NCI-H2081 (cell line): ENCODE measurements at places on chromosomes 13 and 19.

- DNase-seq, result no peak
Measured at GRCh38 chr13:101838323-101838722, 385.8 kb downstream of the ITGBL1 start.

- DNase-seq, result no peak
Measured at GRCh38 chr19:44149776-44150175, 8.4 kb downstream of the ZNF234 start.

DNA sequence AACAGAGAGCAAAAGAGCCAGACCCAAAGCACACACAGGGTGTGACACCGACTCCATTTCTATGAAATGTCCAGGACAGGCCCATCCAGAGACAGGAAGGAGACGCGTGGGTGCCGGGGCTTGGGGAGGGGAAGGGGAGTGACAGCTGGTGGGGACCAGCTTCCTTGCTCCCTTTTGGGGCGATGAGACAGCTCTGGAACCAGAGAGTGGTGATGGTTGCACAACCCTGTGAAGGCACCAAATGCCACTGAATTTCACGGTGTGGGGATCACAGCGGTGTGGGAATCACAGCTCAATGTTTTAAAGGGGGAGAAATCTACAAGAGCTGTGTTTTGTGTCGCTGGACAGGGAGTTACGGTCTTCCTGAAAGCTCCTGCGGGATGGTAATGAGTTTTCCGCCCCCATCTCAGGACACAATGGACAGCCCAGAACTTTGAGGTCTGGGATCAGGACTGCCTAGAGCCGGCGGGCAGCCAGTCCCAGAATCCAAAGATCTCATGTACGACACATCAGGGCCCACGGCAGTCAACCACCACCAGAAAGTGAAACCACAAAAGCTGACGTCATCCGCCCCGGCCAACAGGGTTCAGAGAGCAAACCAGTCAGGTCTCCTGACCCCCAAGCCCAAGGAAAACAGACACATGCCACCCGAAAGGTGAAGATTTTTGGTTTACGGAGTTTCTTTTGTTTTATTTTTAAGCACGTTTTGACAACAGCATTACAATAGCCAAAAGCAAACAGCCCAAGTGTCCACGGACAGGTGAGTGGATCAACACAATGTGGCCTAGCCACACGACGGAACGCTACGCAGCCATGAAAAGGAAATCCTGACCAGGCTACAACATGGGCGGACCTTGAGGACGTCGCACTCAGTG lies 7.3 kb downstream of the SGTA start:
- no peak for DNase-seq

- DNase-seq, result no peak
Measured at GRCh38 chr13:80444240-80445015, 103.5 kb upstream of the SPRY2 start.

GRCh38 chr13:93270769-93271742 lies 44.4 kb downstream of the GPC6 start:
- DNase-seq, result peak; percentile 57

DNA sequence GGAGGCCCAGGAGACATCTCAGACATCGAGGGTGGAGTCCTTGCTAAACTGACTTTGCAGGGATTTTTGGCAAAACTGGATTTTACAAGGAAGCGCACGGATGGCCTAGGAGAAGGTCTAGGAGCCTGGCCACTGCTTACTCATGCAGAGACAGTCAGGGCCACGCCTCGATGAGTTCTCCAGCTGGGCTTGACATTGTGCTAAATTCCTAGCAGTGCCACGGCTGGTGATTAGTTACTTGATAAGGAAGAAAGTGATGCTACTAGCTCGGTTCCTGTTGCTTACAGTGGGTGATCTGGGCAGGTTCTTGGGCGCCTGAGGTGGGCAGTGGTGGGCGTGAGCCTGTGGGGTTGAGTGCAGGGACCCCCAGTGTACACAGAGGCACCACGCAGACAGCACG lies 143.4 kb downstream of the SOX1 start:
- no peak for DNase-seq

DNA sequence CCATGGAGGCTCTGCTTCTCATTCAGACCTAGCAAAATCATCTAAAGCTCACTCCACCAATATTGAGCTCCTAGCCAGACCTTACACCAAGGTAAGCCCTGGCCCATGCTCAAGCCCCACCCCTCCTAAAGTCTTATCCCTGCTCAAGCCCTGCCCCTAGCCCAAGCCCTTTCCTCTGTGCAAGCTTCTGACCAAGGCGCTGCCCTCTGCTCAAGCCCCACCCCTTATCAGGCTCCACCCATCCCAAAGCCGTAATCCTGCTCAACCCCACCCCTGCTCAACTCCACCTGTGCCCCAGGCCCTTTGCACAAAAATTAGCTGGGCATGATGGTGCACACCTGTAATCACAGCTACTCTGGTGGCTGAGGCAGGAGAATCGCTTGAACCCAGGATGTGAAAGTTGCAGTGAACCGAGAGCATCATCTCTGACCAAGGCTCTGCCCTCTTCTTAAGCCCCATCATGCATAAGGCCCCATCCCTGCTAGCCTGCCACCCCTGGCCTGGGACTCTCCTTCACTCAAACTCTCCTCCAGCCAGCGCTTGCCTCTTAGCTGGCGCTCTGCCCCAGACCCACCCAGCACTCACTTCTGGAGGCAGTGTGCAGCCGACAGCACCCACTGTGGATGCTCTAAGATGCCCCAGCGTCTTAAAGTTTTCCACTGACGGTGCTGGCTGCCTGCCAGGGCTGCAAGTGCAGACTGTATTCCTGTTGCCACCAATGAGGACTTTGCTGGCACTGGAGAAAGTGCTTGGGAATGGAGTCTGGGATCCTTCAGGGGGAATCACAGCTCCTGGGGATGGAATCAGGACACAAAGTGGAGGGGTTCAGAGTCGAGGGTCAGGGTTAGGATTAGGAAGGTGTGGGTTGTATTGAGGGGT lies 16.5 kb downstream of the KLK4 start:
- no peak for DNase-seq

DNA sequence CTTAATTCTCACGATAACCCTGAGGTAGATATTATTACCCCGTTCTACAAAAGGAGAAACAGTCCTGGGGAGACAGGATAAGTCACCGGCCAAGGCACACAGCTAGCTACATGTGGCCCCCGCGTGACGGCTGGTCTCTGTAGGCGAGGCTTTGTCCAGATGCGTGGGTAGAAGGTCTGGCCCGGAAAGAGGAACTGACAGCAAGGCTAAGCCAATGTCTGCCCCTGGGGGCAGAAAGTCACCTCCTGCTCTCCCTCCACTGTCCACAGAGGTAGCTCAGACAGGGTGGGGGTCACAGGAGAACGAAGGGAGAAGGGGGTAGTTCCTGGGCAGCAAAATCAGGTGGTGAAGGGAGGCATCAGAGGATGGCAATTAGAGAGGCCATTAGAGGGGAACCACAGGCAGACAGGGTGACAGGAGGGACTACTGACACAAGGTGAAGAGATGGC lies 1.8 kb downstream of the APOC4 start:
- no peak for DNase-seq

GRCh38 chr13:26707122-26708006 lies 53.2 kb downstream of the GPR12 start:
- peak; percentile 43 for DNase-seq

GRCh38 chr19:16579381-16579780 lies 7.2 kb upstream of the SLC35E1 start:
- DNase-seq, result no peak

- no peak for DNase-seq
Measured at GRCh38 chr19:30674656-30675055, 302.5 kb downstream of the ZNF536 start.

GRCh38 chr19:1113030-1113985 lies 9.5 kb downstream of the GPX4 start:
- peak; percentile 56 for DNase-seq

GRCh38 chr13:51931606-51932005 lies 69.8 kb downstream of the CCDC70 start:
- DNase-seq, result no peak

DNA sequence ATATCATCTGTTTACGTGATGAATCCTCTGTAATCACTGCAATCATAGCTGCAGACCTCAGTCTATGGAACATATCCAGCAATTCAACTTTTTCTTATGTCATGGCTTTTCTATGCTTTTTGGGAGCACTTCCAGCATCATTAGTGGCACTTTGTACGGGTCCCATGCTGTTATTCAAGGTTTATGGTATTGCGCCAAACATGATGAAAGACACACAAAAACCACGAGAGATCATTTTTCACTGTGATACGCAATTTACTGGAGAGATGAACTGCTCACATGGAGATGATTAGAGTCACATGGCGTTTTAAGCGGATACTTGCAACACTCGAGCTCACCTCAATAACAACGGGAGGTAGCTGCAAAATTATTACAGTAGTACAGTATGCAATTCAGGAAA lies 2101.7 kb upstream of the PCDH20 start:
- peak; percentile 44 for DNase-seq

DNA sequence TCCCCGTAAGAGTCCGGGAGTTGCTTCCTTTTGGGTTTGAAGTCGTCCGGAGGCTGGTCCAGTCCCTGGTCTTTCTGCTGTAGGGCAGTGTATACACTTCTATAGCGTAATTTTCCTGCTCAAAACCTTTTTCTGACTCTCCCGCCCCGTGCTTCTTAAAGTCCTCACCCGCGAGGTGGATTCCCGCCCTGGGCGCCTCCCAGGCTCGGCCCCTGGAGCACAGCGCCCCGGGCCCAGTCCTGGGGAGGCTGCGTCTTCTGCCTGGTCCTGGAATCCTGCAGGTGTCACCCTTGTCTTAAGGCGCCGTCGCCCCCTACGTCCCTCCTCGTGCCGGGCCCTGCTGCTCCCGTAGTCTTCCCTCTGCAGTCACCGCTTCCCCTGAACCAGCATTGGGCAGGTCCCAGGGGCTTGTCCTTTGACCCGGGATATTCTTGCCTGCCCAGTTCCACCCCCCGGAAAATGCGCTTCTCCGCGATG lies 34.4 kb upstream of the ZNF808 start:
- no peak for DNase-seq

DNA sequence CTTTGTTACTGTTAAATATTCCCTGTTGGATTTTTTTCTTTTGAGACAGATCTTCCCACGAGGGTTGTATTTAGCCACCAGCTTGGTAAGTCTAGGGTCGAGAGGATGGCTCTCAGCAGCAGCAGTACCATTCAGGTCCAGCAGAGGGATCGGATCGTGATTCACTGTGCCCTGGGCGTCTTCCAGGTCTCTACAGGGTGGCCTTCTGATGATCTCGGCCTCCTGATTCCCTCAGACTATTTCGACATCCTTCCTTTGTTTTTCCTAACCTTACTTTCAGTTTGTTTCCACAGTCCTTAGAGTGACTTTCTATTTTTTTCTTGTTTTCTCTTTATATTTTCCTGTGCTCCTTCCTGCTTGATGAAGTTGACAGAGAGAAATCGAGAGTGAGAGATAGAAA lies 1436.9 kb downstream of the UQCRFS1 start:
- DNase-seq, result no peak

DNA sequence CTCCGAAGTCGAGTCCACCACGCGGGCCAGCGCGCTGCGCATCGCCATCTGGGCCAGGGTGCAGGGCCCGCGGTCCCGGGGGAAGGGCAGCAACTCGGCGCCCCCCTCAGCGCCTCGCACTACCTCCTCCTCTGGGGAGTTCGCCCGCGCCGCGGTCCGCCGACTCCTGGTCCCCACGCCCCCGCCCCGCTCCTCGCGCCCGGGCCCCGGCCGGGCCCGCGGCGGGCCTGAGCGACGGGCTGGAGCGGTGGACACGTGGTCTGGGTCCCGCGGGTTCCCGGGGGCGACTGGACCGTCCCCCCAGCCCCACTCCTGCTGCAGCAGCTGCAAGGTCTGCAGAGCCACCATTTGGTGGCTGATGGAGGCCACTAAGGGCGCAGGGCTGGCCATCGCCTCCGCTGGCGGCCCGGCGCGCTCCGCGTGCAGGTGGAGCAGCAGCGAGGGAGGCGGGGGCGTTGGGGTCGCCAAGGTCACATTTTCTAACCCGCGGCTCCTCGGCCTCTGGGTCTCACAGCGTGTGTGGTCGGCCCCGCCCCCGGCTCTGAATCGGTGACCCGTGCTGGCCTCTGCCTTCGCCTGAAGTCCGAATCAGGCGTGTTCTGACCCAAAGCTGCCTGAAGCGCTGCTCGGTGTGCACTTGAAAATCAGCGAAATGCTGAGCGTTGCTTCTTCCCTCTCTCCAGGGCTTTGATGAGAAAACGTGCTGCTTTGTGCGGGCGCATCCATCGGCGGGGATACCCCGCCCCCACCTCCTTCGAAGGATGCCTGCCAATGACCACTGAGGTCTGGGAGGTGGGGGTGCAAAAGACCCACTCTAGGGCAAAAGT lies at the start of gene DLEU7:
DLEU7 (minus strand) TSS at position 436 of the 827 bp plus-strand sequence; CDS start at position 390, 46 bp downstream.
- DNase-seq, result no peak

DNA sequence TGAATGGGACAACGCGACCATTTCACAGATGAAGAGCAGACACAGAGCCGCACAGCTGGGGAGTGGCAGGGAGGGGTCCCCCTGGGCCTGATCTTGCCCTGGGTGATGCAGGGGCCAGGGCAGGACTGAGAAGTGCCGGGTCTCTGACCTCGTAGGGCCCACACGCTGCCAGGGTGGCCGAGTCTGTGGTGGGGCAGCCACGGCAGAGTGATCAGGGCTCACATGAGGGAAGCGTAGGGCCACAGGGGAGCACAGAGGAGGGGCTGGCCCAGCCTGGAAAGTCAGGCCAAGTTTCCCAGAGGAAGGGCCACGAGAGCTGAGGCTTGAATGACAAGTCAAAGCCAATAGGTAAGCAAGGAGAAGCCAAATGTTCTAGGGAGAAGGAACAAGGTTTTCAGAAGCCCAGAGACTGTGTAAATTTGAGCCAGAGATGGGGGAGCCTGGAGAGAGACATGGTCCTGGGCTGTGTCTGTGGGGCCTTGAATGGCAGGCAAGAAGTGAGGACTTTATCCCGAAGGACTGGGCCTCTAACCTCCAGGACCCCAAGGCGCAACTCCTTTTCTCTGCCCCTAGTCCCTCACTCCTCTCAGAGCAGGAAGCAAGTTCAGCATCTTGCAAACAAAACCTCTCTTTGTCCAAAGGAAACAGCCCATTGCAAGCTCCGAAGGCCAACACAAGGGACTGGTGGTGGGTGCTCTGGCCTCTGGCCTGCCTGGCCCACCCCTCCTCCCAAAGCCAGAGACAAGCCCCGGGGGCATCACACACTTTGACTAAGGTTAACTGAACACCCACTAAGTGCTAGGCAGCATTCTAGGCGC lies 31.7 kb upstream of the FXYD3 start:
- no peak for DNase-seq

DNA sequence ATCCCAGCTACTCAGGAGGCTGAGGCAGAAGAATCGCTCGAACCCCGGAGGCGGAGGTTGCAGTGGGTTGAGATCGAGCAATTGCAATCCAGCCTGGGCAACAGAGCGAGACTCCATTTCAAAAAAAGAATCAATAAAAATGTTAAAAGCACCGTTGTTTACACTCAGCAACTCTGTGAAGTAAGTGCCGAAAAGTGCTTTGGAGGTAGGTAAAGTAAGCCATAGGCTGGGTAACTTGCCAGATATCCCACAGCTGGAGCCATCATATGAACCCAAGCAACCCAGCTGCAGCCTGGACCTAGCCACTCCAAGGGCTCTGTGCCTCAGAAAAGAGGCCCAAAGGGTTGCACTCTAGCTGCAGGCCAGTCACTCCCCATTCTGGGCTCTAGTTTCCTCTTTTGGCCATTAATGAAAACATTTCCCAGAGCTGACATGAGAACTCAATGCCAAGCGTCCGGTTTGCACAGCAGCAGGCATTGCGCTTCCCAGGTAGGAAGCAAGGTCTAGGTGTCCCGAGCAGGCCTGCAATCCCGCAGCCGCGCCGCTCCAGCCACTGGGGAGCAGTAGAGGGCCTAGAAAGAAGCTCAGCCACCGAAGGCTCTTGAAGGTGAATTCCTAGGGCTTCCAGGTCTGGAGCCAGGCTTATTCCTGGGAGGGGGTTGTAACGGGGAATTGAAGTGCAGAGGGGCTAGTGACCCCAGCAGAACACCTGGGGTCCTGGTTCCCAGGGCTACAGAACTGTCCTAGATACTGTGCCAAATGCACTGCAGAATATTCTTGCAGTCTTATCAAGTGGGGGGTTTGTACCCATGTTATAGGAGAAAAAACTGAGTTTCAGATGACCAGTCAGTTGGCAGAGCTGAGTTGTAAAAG lies 4.1 kb upstream of the CD79A start:
- DNase-seq, result peak; percentile 67
